Activated T-cell treated with anti-CD3 and anti-CD28 coated beads, Interleukin-2, amount 50 U/mL, for 1 hour (primary cell): ENCODE measurements at places on chromosomes 6 and 20.

GRCh38 chr6:1131285-1132079, 180.4 kb upstream of the FOXQ1 start:
- DNase-seq, result no peak

- DNase-seq, result no peak
Measured at GRCh38 chr6:39850736-39851297, 58.6 kb downstream of the DAAM2 start.

GRCh38 chr6:11700118-11700718, 78.4 kb downstream of the ADTRP start:
- DNase-seq, result no peak

- DNase-seq, result no peak
Measured at GRCh38 chr6:131654326-131654725, 17.2 kb downstream of the ENPP3 start.

DNA sequence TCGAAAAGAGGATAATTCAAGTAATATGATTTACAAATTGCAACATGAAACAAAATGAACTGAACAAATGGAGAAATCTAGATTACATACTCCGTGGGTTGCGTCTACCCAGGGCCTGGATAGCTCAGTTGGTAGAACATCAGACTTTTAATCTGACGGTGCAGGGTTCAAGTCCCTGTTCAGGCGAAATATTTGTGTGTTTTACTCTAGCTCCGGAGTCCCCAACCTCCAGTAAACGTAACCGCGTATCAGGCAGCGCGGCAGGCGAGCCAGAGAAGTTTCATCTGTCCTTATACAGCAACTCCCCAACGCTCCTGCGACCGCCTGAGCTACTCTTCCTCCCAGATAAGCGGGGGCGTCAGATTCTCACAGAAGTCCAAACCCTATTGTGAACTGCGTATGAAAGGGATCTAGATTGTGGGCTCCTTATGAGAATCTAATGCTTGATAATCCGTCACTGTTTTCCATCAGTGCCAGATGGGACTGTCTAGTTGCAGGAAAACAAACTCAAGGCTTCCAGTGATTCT, 176.1 kb downstream of the TRIM27 start:
- no peak for DNase-seq

DNA sequence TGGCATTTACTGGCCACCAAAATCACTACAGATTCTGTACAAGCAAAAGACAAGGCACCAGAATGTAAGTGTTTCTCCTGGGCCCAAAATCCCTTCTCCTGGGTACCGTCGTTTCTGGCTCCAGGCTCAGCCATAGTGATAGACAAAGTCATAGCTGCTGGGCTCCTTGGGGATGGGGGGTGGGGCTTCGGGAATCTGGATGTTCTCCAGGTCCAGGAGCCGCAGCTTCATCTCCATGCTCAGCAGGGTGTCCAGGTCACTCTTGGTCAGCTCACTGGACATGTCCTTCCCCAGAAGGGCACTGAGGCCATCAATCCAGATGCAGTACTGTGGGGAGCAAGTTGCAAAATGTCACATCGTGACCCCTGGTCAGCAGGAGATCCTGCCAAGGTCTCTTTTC, 39.2 kb downstream of the ELMO2 start:
- DNase-seq, result no peak
